ENCODE measurements at places on chromosomes 7 and 10.

DNA sequence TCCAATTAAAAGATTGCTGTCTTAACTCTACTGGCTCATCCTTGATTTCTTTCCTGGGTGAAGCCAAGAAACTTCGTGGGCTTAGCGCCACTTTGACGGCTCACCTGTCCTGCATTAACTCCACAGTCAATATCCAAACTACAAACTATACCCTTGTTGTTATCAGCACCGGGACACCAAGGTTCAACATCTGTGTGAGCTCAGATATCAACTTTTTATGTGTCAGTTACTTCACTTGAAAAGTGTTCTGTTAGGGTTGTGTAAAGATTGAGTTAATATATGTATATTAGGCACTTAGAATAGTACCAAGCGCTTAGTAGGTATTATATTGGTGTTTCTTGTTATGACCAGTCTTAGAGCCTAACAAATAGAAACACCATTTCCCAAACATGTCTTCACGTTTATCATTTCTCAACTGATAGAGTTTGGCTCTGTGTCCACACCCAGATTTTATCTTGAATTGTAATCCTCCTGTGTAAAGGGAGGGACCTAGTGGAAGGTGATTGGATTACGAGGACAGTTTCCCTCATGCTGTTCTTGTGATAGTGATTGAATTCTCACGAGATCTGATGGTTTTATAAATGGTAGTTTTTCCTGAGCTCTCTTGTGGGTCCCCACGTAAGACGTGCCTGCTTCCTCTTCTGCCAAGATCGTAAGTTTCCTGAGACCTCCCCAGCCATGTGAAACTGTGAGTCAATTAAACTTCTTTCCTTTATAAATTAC lies 19.0 kb upstream of the ST8SIA6 start:
- DNase-seq, result no peak

DNA sequence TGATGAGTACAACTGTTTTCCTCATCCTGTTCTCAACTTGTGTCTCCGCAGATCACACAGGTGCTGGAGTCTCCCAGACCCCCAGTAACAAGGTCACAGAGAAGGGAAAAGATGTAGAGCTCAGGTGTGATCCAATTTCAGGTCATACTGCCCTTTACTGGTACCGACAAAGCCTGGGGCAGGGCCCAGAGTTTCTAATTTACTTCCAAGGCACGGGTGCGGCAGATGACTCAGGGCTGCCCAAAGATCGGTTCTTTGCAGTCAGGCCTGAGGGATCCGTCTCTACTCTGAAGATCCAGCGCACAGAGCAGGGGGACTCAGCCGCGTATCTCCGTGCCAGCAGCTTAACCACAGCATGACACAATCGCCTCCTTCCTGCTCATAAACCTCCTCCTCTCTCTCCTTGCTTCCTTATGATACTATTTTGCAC lies 126.7 kb upstream of the PRSS58 start:
- peak; percentile 34 for DNase-seq

GRCh38 chr7:121329191-121330052 lies 622 bp downstream of the WNT16 start:
- no peak for DNase-seq

GRCh38 chr10:124829447-124830115 lies 28.0 kb downstream of the ABRAXAS2 start:
- DNase-seq, result no peak

- DNase-seq, result peak; percentile 24
Observed at GRCh38 chr10:16644146-16644545, 122.5 kb upstream of the C1QL3 start.

All from foreskin fibroblast (primary cell).